Left cardiac atrium (tissue), 4 donors: ENCODE measurements at places on chromosomes 6 and 20. TPM values are rescaled to one million over a fixed set of nuclear protein-coding genes. Genes with fewer than 3 reads are reported as not detected.

DNA sequence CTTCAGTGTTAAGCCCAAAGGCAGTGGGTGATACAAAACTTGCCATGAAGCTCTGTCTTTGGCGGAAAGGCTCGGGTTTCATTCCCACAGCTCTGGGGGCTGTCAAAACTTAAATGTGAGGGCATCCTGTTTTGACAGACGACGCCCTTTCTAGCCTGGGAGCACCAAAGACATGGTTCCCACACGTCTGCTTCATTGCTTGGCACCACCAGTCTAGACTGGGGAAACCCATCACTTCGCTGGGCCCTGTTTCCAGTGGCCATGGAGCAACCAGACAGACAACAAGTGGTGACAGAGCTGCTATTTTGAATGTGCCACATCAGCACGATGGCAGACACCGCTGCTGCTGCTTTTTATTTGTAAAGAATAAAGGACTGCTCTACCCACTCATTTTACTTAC is 127.5 kb downstream of the SASH1 start:
- DNase-seq = no peak

DNA sequence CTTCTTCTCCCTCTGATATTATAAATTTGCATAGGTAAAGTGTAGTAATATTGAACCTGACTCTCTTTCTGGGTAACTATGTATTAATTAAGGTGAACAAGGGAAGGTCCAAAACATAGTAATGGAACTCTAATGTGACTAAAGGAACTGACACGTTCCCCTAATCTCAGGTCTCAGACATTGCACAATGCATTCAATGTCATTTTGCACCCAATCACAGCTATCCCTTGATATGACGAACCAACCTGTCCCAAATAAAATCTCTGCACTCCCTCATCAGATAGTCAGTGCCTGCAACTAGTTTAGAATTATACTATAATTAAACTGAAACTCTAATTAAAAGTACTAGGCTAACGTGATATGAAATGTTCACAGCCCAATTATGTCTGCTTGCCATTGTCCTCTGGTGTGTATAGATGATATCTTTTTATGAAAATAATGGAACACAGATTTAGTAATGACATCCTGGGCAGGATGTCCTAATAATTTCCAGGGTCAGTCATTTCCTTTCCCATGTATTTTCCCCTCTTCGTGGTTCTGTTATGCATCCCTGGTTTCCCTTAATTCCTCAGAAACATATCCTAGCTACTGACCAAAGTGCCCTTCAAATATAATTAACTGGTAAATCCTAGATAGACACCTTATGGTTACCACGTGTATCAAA is 36.8 kb downstream of the PTPRK start:
- DNase-seq = no peak

DNA sequence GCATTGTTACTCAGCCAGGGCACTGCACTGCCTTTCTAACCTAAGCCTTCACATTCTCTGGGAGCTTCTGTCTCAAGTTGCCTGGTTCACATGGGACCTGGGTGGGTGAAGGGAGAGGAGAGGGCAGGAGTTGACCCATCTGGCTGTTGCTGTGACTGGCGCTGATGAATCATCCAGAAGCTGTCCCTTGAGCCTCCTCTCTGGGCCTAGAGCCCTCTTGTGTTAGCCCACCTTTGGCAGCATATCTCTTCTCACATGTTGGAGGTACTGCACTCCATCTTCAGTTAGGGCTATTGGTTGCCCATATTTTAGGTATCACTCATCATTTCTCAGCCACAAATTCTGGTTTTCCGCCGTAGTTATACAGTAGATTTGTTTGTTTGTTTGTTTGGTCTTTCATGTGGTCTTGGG is 19.8 kb downstream of the XRN2 start:
- no peak for DNase-seq

Gene PTPRT
- total RNA-seq = 0.27 TPM

Gene CENPW
- 1.3 TPM for total RNA-seq

DNA sequence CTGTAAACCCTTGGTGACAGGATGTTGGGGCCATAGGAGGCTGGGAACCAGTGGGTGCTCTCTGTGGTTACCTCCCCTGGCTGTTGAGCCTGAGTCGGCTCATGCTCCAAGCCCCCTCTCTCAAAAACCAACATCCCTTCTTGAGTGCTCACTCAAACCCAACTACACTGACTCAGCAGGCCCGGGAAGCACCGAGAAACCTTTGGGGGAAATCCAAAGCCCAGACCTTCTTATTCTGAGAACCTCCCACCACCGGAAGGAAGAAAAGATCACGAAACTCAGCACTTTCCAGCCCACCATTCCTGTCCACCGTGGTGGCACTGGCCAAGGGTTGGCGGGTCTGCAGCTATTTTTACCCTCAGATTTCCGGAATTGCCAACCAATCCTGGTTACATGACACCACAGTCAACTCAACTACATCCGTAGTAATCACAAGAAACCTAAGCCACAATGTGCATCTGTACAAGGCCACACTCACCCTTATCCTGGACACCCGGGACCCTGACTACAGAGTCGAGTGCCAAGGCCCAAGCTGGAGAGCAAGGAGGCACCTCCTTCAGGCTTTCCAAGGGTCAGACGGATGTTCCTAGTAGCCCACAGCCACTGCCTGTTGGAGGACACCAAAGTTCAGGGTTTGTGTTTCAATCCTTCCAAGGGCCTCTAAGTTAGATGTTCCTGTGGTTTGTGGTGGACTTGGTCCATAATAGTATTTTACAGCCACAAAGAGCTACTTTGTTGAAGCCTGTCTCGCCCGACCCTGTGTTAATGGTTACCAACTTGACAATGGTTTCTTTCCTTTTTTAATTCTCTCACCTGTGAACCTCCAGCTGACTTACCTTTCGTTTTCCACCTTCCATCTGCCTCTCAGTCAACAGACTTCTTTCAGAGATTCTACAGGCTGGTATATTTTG is 317.0 kb downstream of the CDC5L start:
- no peak for DNase-seq

Gene PARD6B
- 4.6 TPM for total RNA-seq

GRCh38 chr6:87628881-87629280 is 38.9 kb downstream of the ORC3 start:
- DNase-seq = no peak

Gene SAMD3
- 0.42 TPM for total RNA-seq

- no peak for DNase-seq
Measured at GRCh38 chr20:44666066-44666465, 14.6 kb upstream of the ADA start.

Gene ASIP
- 1.5 TPM for total RNA-seq

DNA sequence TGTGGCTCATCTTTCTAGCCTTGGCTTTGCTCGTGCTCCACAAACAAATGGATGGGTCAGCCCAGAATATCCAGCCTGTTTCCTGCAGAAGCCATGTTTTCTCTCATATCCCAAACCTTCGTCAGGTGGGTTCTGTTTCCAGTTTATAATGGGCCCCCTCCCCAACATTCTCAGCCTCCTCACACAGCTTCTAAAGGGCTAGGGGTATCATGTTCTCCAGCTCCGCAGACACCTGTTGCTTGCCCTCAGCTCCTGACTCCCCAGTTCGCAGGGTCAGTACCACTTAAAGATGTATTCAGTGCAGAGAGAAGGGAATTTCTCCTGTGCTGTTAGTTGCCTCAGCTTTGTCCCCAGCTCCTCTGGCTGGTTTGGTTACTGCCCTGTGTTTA is 447.3 kb upstream of the JARID2 start:
- DNase-seq = no peak

GRCh38 chr6:105324386-105324950 is 78.4 kb downstream of the PREP start:
- no peak for DNase-seq

DNA sequence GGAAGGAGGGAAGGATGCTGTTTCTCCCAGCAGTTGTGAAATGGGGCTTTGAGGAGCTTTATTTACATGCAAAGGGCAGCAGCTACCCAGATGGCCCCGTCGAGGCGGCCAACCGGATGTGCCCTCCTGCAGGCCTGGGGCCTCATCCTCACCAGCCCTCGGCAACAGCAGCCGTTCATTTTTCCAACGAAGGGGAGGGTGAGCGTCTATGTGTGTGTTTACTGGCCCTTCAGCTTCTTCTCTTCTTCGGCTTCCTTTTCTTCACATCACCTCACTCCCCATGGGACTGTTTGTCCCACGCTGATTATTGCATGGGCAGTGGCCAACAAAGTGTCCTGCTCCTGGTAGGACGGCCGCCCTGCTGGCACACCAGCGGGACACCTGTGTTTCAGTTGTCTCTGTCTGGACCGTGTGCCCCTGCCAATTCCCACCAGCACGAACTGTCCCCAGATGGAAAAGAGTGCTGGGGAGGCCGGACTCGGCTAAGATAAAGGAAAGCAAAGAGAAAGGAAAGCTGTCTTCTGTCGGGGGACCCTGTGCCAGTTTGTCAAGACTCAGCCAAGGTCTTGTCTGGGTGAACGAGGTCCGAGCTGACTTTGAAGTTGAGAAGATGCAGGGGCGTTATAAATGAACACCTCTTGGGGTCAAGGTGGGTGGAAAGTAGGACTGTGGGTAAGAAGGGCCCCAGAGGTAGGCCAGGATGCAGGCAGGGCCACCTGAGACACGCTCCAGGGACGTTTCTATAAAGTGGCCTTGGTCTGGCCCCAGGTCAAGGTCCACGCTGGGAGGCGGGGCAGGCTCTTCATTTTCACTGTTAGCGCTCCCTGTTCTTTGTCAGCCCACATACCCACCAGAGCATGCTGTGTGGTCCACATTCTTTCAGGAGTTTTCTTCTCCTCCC is 57.0 kb downstream of the FAM50B start:
- DNase-seq = peak; percentile 44

Gene ARMC2
- 9.2 TPM for total RNA-seq

Gene ANKRD66
- total RNA-seq = not detected

Gene SDC4
- total RNA-seq = 152 TPM

Gene PRDM1
- 1.1 TPM for total RNA-seq

- DNase-seq = no peak
Measured at GRCh38 chr6:150252714-150253444, 110.0 kb downstream of the PPP1R14C start.

DNA sequence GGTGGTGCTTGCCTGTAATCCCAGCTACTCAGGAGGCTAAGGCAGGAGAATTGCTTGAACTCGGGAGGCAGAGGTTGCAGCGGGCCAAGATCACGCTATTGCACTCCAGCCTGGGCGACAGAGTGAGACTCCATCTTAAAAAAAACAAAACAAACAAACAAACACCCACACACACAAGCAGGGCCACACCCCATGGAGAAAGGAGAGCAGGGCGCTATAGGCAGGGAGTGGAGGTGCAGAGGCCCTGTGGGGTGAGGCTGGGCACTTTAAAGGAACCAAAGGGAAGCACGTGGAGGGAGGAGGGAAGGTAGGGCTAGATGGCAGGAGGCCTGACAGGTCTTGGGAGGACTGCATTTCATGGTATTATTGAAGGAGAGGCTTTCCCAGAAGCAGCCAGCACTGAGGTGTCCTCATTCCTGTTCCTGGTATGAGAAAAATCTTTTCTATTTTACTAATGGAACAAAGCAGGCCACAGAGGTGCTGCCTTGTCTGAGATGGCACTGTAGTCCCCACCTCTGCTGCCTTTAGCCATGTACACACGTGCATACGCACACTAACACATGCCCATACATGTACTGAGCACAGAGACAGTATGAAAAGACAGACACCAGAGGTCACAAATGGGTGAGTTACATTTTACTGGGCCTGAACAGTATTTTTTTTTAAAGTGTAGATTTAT is 44.0 kb downstream of the BCAS4 start:
- no peak for DNase-seq

Gene FRMD1
- total RNA-seq = 0.18 TPM

GRCh38 chr6:11835065-11835464 is 56.5 kb upstream of the ADTRP start:
- DNase-seq = no peak

Gene HTR1E
- not detected for total RNA-seq

Gene DAAM2
- total RNA-seq = 15.8 TPM

Gene MLIP
- 234 TPM for total RNA-seq

Gene LST1
- 9.4 TPM for total RNA-seq

Gene ITPA
- total RNA-seq = 25.7 TPM

Gene MEP1A
- total RNA-seq = not detected

- DNase-seq = peak; percentile 87
Measured at GRCh38 chr20:50395251-50395729, 114.9 kb upstream of the PTPN1 start.

GRCh38 chr6:842141-842540 is 149.2 kb upstream of the EXOC2 start:
- DNase-seq = peak; percentile 35

DNA sequence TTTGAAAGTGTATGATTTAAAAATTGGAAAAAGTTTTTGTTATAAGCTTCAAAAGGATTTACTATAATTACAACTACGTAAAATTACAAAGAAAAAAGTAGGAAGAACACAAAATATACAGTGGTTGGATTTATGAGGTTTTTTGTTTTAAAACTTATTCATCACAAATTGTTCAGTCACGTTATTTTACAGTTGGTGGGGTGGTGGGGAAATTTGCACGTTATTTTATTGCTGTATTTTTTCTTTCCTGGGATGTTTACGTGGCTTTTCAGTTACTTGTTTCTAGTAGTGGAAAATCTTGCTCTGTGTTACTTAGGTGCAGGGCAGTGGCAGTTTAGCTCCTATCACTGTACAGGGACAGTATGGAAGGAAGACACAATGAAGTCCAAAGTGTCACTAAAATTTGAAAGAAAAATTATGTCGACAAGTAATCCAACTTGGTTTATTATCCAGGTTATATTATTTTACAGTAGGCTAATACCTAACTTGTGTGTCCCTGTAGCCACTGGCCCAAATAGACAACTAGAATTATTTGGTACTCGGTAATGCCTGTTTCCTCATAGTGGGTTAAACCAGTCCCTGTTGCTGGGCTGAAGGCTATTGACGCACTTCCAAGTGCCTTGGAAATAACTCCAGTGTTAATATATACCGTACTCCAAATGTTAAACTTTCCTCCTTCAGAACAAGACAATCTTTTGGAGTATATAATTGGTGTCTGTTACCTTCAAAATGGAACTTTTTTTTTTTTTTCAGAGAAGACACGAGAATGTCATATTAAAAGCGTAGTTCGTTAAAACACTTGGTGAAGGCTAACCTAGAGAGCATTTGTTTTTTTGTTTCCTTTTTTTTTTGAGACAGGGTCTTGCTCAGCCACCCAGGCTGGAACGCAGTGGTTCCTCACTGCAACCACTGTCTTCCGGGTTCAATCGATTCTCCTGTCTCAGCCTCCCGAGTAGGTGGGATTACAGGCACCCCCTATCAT is 4.6 kb downstream of the JARID2 start:
- no peak for DNase-seq
